ENCODE measurements at places on chromosomes 11 and 22. TPM values are rescaled to one million over a fixed set of nuclear protein-coding genes. Genes with fewer than 3 reads are reported as not detected.
A peak's percentile ranks its signal among the peaks of the same experiment; 100 is the strongest.

SMTNL1 gene
- not detected for polyA plus RNA-seq

DNA sequence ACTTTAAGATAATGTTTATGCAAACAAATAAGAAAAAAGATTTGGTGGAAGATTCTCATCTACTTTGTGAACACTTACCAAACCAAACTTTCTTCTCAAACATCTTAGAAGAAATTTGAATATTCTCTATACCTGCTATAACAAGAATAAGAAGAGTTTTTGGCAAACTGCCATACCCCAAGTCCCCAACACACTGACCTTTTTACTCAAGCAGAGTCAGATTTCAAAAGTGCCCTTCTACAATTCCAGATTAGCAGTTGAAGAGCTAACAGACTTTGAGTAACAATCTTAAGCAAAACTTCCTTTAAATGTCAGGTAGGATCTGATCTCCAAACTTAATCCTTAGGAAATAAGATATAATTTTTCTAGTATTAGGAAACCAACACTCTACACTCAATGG, 33.9 kb downstream of the TSG101 start:
- DNase-seq, result no peak

GRCh38 chr22:24444729-24445466, 17.5 kb downstream of the ADORA2A start:
- DNase-seq, result no peak

GRCh38 chr22:27318516-27318915, 483.0 kb downstream of the MN1 start:
- peak; percentile 65 for DNase-seq

GRCh38 chr11:77450227-77450626, 23.7 kb downstream of the PAK1 start:
- DNase-seq, result no peak

DNA sequence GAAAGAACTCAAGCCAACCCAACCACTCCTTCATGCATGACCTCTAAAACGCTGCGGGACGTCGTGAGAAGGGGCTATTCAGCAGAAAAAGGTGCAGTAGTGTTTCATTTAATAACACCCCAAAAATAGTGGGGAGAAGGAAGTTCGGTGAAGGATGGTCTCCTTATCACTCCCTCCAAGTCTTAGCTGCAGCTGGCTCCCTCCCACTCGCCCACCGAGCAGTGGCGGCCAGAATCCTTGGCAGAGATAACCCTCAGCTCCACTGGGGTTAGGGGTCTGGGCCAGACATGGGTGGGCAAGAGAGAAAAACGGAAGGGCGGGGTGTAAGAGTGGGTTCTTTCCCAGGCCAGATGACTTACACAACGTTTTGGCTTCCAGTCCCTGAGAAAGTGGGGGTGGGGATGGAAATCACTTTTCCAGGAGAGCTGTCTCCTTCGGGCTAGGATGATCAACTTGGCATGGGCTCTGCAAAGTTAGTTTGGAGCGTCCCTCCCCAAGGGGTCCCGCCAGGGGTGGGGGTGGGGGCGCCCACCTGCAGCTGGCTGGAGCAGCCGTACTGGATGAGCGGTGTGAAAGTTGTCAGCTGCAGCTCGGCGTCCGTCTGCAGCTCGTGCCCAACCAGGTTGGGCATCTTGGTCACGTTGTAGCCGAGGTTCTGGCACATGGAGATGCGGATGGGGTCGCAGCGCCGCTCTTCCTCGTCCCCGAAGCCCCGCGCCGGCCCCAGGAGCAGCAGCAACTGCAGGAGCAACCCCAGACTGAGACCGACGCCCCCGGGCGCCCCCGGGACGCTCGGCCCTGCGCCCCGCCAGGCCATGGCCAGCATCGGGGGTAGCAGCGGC, 705 bp downstream of the FZD4 start:
- DNase-seq, result peak; percentile 46

- DNase-seq, result peak; percentile 51
Measured at GRCh38 chr11:45665206-45665932, at the start of gene CHST1. Gene CHST1, minus strand, starts transcription at chr11:45665622. Its CDS starts 14,699 bp downstream, at chr11:45650923.

DNA sequence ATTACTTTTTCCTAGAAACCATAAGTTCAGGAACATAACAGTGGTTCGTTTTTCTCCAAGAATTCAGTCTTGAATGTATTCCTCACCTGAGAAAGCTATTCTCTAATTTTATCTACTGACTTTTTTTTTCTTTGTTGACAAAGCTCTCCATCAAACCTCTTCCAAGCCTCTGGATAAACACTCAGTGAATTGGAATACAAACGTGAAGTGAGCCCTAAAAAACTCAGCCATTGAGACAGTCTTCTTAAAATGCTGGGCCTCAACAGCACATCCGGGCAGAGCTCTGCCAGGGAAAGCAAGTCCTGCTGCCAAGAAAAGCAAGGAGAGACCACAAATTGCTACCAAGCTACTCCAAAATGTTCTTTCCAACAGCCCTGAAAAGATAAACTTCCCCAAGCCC, 7.7 kb upstream of the SLC1A2 start:
- no peak for DNase-seq

GRCh38 chr11:92667486-92668152, 301.8 kb upstream of the MTNR1B start:
- no peak for DNase-seq

OSM gene
- not detected for polyA plus RNA-seq

DNA sequence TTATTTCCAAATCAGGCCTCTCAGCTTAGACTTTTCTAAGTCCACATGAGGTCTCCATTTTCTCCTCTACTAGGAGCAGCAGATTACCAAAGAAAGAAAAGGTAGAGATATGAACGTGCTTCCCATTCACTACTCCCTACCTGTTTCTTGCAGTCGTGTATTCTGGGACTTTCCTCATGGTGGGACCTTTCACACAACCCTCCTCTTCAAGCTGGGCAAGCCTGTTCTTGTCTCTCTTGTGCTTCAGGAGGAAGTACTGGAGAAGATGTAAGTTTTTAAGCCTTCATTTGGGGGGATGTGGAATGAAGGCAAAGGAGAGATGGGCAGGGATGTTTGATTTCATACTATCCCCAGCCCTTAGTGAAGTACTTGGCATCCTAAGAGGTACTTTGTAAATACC, 128.8 kb upstream of the SESN3 start:
- DNase-seq, result no peak

ST14 gene
- 0.08 TPM for polyA plus RNA-seq

- DNase-seq, result no peak
Measured at GRCh38 chr11:16783321-16783801, 44.9 kb downstream of the C11orf58 start.

DNA sequence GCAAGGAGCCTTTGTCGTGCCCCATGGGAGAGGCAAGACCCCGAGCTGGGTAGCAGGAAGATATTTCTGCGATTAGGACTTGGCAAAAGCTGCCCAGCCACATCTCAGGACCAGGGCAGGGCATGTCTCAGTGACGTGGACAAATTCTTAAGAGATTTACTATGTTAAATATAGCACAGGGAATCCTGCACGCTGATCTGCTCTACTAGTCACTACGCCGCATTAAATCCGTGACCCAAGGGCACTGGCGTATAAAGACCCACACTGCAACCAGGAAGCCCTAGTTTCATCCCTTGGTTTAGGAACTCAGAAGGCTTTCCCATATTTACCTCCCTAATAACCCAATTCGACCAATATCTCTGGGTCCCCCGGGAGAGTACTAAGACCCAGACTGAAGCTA, 35.1 kb downstream of the AP1B1 start:
- no peak for DNase-seq

GRCh38 chr22:23380230-23380573, 199.9 kb downstream of the IGLL1 start:
- no peak for DNase-seq

- DNase-seq, result no peak
Measured at GRCh38 chr11:98040061-98040808, 980.5 kb upstream of the CNTN5 start.

XNDC1N gene
- polyA plus RNA-seq, result 3.0 TPM

FGF19 gene
- polyA plus RNA-seq, result not detected

- no peak for DNase-seq
Measured at GRCh38 chr11:83054904-83055380, 16.8 kb downstream of the RAB30 start.

DNA sequence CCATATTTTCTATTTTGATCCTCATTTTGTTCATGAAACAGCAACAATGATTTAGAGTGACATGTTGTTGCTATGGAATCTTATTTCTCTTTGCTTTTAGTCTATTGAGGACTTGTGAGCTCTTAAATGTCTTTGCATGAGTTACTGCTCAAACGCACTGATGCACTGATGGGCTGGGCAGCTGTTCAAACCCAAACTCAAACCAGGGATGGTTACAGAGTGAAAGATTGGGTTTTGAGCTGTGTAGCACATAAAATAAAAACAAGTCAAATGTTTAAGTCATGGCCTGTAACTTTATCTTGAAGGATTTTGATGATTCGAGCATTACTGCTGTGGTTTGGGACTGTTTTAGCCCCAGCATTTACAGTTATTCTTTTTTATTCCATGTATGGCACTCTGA, 20.1 kb upstream of the NCAM1 start:
- DNase-seq, result no peak

- peak; percentile 97 for DNase-seq
Measured at GRCh38 chr11:43327987-43328386, 16.2 kb downstream of the API5 start.

DNA sequence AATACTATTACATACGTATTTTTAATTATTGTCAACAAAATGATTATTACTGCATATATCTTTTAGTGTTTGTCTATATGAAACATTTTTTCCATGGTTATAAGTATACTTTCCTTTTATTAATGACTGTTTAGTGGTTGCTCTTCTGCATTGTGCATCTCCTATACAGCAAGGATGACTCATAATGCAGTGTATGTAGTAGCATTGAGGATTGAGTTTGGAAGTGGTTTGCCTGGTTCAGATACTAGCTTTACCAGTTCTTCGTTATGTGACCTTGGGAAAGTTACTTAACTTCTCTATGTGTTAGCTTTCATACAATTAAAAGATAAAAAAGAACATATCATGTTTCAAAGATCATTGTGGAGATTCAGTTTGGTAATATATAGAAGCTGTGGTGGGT, 44.1 kb downstream of the CHORDC1 start:
- no peak for DNase-seq

GRCh38 chr22:41768430-41768829, 32.0 kb upstream of the CCDC134 start:
- DNase-seq, result peak; percentile 59

- DNase-seq, result no peak
Measured at GRCh38 chr22:49532869-49533802, 294.5 kb downstream of the BRD1 start.

DNA sequence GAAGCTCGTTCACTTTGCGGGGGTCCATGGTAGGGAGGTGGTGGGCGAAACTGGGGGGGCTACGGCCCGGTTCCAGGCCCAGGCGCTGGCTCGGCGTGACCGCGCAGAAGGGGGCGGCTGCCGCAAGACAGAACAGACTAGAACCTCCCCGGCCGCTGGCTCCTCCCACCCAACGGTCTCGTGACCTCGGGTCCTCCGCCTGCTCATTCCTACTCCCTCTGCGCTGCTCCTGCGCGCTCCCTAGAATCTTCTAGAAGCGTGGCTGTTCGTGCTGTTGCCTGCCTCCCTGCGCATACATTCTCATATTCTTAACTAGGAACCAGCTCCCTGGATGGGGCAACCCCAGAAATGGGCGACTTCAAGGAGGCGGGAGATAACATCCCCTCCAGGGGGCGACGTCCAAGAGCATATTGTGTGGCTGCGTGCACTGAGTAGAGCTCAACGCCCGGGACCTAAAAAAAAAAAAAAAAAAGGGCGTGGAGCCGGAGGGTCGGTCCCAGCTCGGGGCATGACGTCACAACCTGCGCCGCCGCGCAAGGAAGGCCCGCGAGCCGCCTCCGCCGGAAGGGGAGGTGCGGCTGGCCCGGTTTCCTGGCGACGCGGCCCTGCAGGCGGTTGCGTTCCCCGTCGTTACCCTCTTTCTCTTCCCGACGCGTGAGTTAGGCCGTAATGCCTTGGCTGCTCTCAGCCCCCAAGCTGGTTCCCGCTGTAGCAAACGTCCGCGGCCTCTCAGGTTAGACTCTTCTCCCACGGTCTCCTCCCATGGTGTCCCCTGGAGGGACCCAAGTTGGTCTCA, at the start of the genes ST13 and XPNPEP3:
Gene ST13, minus strand, starts transcription at position 127 of the 796 bp plus-strand sequence. Its CDS starts 99 bp downstream, at position 28.
Gene XPNPEP3, plus strand, starts transcription at position 636 of the 796 bp plus-strand sequence. Its CDS starts 34 bp downstream, at position 670.
- DNase-seq, result peak; percentile 95

OR52I1 gene
- polyA plus RNA-seq, result not detected

GRCh38 chr22:40413873-40414272, 43.5 kb downstream of the SGSM3 start:
- DNase-seq, result no peak

GRCh38 chr11:88100151-88100550, 75.1 kb downstream of the RAB38 start:
- DNase-seq, result peak; percentile 2

OR2AG2 gene
- 0.13 TPM for polyA plus RNA-seq

MS4A6E gene
- not detected for polyA plus RNA-seq

DNA sequence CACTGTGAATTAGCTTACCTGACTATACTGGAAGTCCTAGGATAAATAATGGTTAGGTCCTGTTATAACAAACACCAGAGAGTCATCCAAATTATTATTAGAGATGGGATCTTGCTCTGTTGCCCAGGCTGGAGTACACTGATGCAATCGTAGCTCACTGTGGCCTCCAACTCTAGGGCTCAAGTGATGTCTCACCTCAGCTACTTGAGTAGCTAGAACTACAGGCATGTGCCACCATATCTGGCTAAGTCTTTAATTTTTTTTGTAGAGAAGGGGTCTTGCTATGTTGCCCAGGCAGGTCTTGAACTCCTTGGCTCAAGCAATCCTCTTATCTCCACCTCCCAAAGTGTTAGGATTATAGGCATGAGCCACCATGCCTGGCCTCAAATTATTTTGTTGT, 37.2 kb downstream of the OSBP start:
- no peak for DNase-seq

- DNase-seq, result no peak
Measured at GRCh38 chr11:87493516-87493915, 455.8 kb downstream of the TMEM135 start.

DNA sequence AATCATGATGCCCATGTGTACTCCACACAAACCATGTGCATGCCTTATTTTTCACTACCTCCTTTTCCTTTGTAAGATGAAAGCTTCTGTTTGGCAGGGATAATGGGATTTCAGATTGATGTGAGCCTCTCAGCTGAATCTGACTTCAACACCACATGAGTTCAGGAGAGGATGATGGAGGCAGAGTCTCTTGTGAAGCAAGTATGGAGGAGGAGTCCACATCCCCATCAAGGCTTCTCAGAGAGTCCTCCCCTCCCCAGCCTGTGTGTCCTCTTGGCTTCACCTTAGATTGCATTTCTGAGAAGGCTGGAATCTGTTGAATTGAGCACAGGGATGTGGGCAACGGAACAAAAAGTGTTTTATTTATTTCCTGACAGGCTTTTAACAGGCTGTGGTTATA, 370.4 kb downstream of the FAT3 start:
- DNase-seq, result no peak

GRCh38 chr11:79170321-79170720, 270.5 kb downstream of the TENM4 start:
- no peak for DNase-seq

NTM gene
- polyA plus RNA-seq, result 1.1 TPM
